NT2/D1 (cell line): ENCODE measurements at places on chromosomes 4 and X.

GRCh38 chrX:131901546-131901945 lies 121.6 kb upstream of the STK26 start:
- no peak for DNase-seq

- DNase-seq = no peak
Observed at GRCh38 chrX:20362268-20363267, 95.9 kb upstream of the RPS6KA3 start.

GRCh38 chr4:85779165-85779564 lies 304.2 kb downstream of the ARHGAP24 start:
- no peak for DNase-seq

DNA sequence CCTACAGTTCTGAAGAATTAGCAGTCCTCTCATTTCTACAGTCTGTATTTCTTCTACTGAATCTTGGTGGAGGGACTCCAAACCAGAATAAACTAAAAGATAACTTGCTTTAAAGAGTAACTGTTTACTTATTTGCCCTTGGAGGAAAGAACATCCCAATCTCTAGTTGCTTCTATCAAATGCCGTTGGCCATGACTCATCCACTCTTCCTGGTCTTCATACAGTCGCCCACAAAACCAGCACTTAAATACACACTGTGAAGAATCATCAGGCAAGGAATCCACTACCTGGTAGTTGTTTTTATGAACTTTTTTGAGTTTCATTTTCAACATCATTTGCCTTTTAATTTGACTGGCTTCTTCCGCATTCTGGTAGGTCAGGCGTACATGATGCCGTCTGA lies 14.2 kb downstream of the ZNF518B start:
- DNase-seq = no peak

DNA sequence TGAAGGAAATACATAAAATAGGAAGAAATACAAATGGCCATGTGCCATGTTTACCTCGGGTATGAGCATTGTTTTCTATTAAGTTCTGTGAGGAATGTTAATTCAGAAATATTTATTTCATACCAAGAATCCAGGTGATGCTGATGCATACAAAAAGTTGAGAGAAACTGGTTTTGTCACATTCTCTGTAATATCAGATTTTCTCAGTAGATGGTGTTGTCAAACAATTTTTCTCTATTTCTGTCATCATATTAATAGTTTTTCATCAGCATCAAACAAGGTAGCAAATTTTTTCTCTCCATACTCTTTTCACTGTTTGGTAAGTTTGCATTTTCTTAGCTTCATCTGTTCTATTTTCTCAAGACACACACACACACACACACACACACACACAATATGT lies 179.8 kb downstream of the KLHL4 start:
- DNase-seq = no peak

- no peak for DNase-seq
Observed at GRCh38 chrX:42952621-42953020, 174.7 kb upstream of the PPP1R2C start.

- no peak for DNase-seq
Observed at GRCh38 chr4:930827-931193, 1.3 kb downstream of the GAK start.

DNA sequence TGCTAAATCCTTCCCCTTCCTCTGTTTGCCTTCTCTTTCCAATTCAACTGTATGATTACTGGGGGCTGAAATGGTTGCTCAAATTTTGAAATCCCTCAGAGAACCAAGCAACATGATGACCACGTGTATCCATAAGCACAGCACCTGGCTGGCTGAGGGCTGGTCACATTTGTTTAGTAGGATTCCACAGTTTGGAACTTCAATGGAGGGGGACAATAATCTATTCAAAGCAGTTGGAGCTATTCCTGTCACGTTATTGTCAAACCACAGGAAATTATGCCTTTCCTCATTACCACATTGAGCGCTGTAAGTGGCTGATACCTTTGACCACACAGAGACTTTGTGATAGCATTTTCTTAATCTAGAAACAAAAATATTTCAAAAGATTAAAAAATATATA lies 7.0 kb downstream of the TMSB4X start:
- DNase-seq = no peak

- DNase-seq = no peak
Observed at GRCh38 chrX:14050709-14051108, 21.0 kb upstream of the GEMIN8 start.

GRCh38 chrX:38183596-38183995 lies 37.1 kb downstream of the SRPX start:
- DNase-seq = no peak
